ENCODE measurements at places on chromosomes 2 and 18.

DNA sequence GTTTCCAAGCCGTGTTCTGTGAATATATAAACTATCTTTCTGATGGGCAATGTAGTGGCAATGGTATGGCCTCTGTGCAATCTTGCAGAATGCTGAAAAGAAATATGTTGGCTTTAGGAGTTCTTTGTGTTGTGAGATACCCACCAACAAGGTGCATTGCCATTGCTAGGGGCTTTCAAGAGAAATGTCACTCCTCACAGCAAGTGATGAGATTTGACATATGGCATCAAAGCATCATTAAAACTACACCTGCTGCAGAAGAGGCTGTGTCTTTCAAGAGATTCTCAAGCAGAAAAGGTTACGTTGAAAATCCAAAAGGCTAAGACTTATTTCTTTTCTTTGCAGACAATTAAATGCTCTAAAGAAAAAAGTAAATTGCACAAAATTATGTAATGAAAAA is 1110.8 kb downstream of the CBLN2 start:
- H3K27me3 ChIP-seq, result no peaks in the 10 kb centered on the region
- no peak overlapping the region for H3K4me3 ChIP-seq
- H3K36me3 ChIP-seq, result no peaks in the 10 kb centered on the region
- no peak overlapping the region for H3K27ac ChIP-seq

- H3K4me3 ChIP-seq, result no peak overlapping the region
- no peaks in the 10 kb centered on the region for H3K27me3 ChIP-seq
- DNase-seq, result no peak
- no peaks in the 10 kb centered on the region for H3K4me1 ChIP-seq
Measured at GRCh38 chr2:31247711-31248110, 13.8 kb downstream of the EHD3 start.

DNA sequence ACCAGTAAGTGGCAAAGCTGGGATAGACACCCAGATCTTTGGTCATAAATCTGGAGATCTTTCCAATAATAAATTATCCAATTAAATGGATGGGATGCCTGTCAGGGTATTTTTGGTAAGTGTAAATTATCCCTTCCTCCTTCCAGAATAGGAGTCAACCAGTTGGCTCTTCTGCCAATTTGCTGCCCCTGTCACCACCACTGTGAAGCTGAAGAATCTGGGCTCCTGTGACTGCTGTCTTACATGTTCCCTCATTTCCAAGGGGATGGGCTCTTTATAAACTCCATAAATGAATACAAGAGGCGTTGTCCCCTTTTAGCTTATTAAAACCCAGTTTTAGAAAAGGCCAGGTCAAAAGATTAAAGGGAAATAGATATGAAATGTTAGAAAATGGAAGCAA is 17.8 kb upstream of the BMP10 start:
- no peak overlapping the region for H3K27ac ChIP-seq
- H3K27me3 ChIP-seq, result peaks cover 2% of the 10 kb centered on the region
- DNase-seq, result no peak
- no peak overlapping the region for H3K4me3 ChIP-seq

GRCh38 chr2:34004936-34005335 is 405.8 kb upstream of the FAM98A start:
- DNase-seq, result no peak
- no peaks in the 10 kb centered on the region for H3K4me1 ChIP-seq
- no peaks in the 10 kb centered on the region for H3K27me3 ChIP-seq
- H3K4me3 ChIP-seq, result no peak overlapping the region
- no peaks in the 10 kb centered on the region for H3K36me3 ChIP-seq

GRCh38 chr2:120842456-120843439 is 107.1 kb downstream of the GLI2 start:
- H3K36me3 ChIP-seq, result no peaks in the 10 kb centered on the region
- H3K4me3 ChIP-seq, result no peak overlapping the region
- no peak for DNase-seq
- no peaks in the 10 kb centered on the region for H3K27me3 ChIP-seq

DNA sequence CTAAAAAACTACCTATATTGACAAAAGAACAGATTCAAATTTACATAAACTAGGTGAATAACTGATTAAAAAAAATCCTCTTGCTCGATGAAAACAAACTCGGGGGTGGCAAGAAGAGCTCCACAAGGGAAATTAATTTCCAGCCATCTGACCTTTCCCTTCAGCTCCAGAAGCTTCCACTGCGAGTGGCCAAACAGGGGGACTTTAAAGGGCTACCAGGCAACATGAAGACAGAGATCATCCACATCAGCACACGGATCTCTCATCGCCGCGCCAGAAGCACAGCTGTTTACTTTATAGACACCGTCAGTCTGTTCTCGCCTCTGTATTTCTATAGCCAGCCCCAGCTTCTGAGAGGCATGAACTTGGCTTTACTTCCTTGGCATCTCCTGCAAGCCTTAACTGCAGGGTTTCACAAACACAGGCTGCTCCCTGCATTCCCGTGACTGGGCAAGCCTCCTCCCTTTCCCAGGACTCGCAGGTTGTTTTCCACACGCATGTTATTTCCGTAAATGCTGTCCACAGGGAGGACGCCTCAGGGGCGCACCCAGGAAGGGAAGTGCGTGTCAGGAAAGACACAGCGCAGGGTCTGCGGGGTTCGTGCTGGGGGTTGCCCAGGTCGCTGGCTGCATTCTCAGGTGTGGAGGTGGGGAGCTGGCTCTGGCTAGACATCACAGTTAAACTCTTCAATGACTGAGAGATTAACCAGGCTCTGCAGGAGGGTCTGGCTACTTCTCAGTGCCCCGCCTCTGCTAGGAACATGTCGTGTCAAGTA is 85.0 kb downstream of the USP40 start:
- H3K27me3 ChIP-seq, result no peaks in the 10 kb centered on the region
- peaks cover 8% of the 10 kb centered on the region for H3K4me1 ChIP-seq
- H3K27ac ChIP-seq, result peak overlapping the region; percentile 52
- H3K36me3 ChIP-seq, result peaks cover 2% of the 10 kb centered on the region
- DNase-seq, result no peak

- H3K4me1 ChIP-seq, result no peaks in the 10 kb centered on the region
- no peak overlapping the region for H3K4me3 ChIP-seq
- no peaks in the 10 kb centered on the region for H3K27me3 ChIP-seq
- no peak for DNase-seq
- no peak overlapping the region for H3K27ac ChIP-seq
Measured at GRCh38 chr2:41061356-41061755, 609.5 kb upstream of the SLC8A1 start.

GRCh38 chr2:148459377-148459778 is 185.2 kb upstream of the EPC2 start:
- no peak overlapping the region for H3K4me3 ChIP-seq
- no peaks in the 10 kb centered on the region for H3K4me1 ChIP-seq
- H3K27me3 ChIP-seq, result no peaks in the 10 kb centered on the region

DNA sequence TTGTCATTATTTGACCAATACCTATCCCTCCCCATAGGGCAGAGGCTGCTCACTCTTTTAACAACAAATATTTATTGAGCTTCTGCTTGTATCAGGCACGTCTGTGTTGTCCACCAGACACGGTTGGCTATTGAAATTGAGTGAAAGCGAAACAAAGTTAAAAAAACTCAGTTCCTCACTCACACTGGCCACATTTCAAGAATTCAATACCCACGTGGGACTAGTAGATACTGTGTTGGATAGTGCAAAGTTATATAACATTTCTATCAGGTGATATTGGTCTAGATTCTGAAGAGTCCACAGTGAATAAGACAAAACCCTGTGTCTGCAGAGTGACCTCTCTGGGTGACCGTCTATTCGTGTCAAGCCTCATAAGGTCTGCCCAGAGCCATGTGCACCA is 43.9 kb upstream of the GALR1 start:
- no peaks in the 10 kb centered on the region for H3K36me3 ChIP-seq
- DNase-seq, result no peak
- no peak overlapping the region for H3K27ac ChIP-seq
- H3K4me3 ChIP-seq, result no peak overlapping the region
- peaks cover 19% of the 10 kb centered on the region for H3K4me1 ChIP-seq
- no peaks in the 10 kb centered on the region for H3K27me3 ChIP-seq

DNA sequence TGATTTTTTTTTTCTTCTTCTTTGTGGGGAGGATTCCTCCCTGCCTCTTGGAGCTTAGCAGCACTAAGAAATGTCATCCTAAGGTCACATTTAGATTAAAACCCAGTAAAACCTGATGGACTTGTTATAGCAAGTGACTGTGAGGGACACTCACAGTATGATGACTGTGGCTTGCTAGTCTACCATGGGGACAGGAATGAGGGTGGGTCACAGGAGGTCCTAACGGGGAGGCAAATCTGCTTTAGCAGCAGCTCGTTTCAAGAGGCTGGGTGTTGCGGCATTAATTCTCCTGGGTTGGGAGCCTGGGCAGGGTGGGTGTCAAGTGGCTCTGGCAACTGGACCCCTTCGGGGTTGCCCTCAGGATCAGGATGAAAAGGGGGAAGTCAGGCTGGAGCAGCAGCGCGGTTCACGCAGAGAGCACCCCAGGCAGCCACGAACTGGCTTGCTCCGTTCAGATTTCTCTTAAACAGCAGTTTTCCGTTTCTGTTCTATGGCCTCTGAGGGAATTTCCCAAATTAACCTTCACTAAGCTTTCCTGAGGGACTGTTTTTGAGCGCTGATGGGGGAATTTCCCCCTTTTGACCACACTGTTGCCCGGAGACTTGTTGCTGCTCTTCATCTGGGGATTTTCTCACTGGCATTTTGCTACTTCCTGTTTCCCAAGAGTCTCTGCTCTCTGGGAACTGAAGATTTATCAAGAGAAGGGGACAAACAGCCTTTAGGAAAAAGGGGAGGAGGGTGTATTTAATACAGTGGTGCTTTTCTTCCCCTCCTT is 59.8 kb upstream of the PELI1 start:
- H3K27me3 ChIP-seq, result no peaks in the 10 kb centered on the region
- no peak overlapping the region for H3K27ac ChIP-seq
- H3K4me1 ChIP-seq, result no peaks in the 10 kb centered on the region
- no peak overlapping the region for H3K4me3 ChIP-seq
- H3K36me3 ChIP-seq, result no peaks in the 10 kb centered on the region

- no peak overlapping the region for H3K27ac ChIP-seq
- no peak overlapping the region for H3K4me3 ChIP-seq
- no peaks in the 10 kb centered on the region for H3K27me3 ChIP-seq
- no peak for DNase-seq
- no peaks in the 10 kb centered on the region for H3K36me3 ChIP-seq
- H3K4me1 ChIP-seq, result no peaks in the 10 kb centered on the region
Measured at GRCh38 chr2:40474306-40474705, 22.4 kb upstream of the SLC8A1 start.

DNA sequence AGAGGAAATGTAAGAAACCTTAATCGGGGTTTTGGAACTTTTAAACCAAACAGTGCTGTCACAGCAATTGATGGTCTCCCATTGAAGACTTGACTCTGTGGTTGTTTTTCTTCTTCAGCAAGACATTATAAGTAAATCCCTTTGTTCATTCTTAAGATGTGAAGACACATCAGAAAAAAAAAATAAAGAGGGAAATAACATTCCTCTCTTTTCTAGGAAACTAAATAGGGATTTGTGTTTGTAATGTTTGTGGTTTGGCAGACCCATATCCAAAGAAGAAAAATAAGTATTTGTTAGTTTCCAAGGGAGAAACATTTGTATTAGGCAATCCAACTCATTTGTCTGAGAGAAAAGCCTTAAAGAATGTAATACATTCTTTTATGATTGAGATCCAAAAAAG is 359.9 kb downstream of the DSC3 start:
- no peak overlapping the region for H3K4me3 ChIP-seq
- H3K36me3 ChIP-seq, result no peaks in the 10 kb centered on the region
- no peak overlapping the region for H3K27ac ChIP-seq

GRCh38 chr2:179233626-179234430 is 30.8 kb downstream of the SESTD1 start:
- no peaks in the 10 kb centered on the region for H3K36me3 ChIP-seq
- no peaks in the 10 kb centered on the region for H3K27me3 ChIP-seq
- no peak overlapping the region for H3K4me3 ChIP-seq

- no peak overlapping the region for H3K27ac ChIP-seq
- no peak for DNase-seq
- peaks cover 13% of the 10 kb centered on the region for H3K4me1 ChIP-seq
- no peak overlapping the region for H3K4me3 ChIP-seq
Measured at GRCh38 chr2:179240481-179241451, 23.9 kb downstream of the SESTD1 start.

DNA sequence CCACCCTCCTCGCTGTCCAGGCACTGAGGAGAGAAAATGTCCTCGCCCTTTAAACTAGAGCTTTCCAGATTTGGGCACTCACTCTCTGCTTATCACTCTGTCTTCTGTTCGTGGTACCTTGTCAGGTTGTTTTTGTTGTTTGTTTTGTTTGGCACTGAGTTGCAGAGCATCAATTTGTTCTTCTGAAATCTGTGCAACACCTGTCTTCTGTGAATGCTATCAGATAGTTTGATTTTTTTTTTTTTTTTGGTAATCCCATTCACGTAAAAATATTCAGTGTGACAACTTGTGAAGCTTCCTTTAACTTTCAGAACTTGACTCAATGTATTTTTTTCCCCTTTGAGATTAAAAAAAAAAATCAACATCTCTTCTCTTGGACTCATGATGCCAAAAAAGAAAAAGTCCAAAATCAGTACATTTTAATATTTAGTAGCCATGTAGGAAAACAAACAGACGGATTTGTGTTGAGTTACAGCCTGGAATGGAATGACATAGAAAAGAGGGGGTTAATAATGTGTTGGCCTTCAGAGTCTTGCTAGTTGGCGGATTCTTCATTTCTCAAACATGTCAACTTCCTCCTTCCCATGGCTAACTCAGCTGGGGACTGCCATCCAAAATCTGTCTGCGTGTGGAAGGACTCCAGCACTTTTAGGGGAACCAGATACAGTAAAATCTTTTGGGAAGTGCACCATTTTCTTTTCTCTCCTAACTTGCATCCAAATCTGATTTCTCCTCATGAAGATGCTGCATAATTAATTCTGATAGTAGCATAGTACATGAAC is 1.6 kb downstream of the TMEM178A start:
- H3K4me3 ChIP-seq, result no peak overlapping the region
- H3K4me1 ChIP-seq, result no peaks in the 10 kb centered on the region
- H3K27me3 ChIP-seq, result peaks cover 61% of the 10 kb centered on the region
- no peak for DNase-seq
- H3K27ac ChIP-seq, result no peak overlapping the region
- H3K36me3 ChIP-seq, result no peaks in the 10 kb centered on the region

GRCh38 chr2:239288951-239289511 is 111.8 kb downstream of the HDAC4 start:
- no peaks in the 10 kb centered on the region for H3K4me1 ChIP-seq
- no peaks in the 10 kb centered on the region for H3K27me3 ChIP-seq
- H3K36me3 ChIP-seq, result no peaks in the 10 kb centered on the region
- no peak overlapping the region for H3K4me3 ChIP-seq
- H3K27ac ChIP-seq, result no peak overlapping the region

DNA sequence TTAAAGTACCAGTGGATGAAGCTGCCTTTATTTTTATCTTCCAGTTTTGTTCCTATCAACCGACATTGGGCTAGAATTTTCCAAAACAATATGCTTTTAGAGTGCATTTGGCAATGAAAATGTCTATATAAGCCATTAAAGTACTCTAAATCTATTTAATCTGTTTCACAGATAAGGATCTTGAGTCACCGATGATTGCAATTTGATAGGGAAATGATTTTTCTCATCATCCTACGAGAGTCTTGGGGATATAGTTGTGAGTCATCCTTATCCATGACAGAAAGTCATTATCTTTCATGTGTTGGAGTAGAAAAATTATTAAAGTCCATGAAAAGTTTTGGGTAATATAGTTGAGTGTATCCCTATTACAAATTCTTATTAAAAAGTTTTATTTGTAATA is 26.1 kb downstream of the SLC39A10 start:
- H3K27me3 ChIP-seq, result no peaks in the 10 kb centered on the region
- no peak overlapping the region for H3K27ac ChIP-seq
- no peak for DNase-seq
- no peaks in the 10 kb centered on the region for H3K36me3 ChIP-seq

- H3K36me3 ChIP-seq, result no peaks in the 10 kb centered on the region
- H3K27ac ChIP-seq, result no peak overlapping the region
- H3K4me3 ChIP-seq, result no peak overlapping the region
- no peaks in the 10 kb centered on the region for H3K4me1 ChIP-seq
- H3K27me3 ChIP-seq, result no peaks in the 10 kb centered on the region
Measured at GRCh38 chr18:76465630-76466409, 29.2 kb downstream of the ZNF516 start.

GRCh38 chr2:198499539-198499938 is 695.1 kb downstream of the PLCL1 start:
- H3K4me1 ChIP-seq, result no peaks in the 10 kb centered on the region
- H3K27me3 ChIP-seq, result no peaks in the 10 kb centered on the region
- no peak for DNase-seq
